CD8-positive, alpha-beta T cell (primary cell): ENCODE measurements at places on chromosomes 13 and 19.
A peak's percentile ranks its signal among the peaks of the same experiment; 100 is the strongest.

DNA sequence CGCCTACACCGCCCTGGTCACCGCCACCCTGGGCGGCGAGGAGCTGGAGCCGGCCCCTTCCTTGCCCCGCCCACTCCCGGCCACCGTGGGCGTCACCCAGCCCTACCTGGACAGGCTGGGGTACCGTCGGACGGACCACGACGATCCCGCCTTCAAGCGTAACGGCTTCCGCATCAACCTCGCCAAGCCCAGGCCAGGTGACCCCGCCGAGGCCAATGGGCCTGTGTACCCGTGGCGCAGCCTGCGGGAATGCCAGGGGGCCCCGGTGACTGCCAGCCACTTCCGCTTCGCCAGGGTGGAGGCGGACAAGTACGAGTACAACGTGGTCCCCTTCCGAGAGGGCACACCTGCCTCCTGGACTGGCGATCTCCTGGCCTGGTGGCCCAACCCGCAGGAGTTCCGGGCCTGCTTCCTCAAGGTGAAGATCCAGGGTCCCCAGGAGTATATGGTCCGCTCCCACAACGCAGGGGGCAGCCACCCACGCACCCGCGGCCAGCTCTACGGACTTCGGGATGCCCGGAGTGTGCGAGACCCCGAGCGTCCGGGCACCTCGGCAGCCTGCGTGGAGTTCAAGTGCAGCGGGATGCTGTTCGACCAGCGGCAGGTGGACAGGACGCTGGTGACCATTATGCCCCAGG, 7.0 kb downstream of the CILP2 start:
- DNase-seq = no peak

DNA sequence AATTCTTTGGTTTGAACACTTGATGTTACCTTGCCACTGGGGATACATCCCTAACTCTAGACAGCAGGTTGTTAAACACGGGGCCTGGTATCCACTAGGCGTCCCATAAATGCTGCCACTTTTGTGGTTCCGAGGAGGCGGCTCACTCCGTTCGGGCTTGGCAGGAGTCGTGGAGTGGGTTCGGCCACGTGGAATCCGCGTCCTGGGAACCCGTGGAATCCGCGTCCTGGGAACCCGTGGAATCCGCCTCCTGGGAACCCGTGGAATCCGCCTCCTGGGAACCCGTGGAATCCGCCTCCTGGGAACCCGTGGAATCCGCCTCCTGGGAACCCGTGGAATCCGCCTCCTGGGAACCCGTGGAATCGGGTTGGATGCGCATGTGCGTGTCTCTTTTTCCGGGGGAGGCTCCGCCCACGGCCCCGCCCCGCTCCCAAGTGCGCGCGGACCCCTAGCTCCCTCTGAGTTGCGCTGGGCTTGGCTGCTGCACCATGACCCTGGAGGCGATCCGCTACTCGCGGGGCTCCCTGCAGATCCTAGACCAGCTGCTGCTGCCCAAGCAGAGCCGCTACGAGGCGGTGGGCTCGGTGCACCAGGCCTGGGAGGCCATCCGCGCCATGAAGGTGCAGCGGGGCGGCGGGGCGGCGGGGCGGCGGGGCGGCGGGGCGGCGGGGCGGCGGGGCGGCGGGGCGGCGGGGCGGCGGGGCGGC, at the start of gene MRI1:
Gene MRI1 (plus strand): TSS at position 422 of the 707 bp plus-strand sequence. CDS start 67 bp downstream, at position 489.
- peak; percentile 67 for DNase-seq

DNA sequence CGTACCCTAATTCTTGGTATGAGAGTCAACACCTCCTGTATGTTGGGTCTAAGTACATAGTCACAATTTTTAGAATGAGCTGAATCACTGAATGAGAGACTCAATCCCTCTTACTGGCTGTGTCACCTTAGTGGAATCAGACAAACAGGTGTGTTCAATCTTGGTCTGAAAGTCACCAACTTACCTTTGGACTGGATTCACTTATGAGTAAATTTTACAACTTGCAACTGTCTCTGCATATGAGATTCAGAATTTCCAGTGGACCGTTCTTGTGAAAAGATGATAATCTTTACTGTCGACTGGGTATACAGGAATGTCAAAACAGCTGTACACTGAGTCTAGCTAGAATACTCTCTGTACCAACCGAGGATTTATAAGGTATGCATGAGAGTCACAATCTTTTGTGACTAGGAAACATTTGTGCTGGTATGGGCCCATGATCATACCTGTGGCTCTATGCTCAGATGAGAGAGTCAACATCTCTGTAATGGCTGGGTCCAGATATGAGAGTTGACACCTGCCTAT, 5.9 kb upstream of the ZNF91 start:
- no peak for DNase-seq

DNA sequence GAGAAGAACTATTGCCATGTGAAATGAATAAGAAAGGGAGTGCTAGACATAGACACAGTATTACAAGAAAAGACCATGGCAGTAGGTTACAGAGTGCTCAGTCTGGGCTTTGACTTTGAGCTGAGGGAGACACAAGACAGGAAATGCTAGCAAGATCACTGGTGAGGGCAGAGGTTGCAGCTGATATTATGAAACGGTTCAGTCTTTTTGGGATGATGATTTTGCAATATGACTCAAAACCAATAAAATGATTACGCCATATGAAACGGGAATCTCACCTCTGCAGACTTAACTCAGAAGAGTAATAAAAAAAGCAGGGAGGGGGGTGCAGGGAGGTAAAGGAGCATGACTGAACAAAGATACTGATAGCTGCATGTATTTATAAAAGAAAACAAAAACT, 123.1 kb downstream of the RBM26 start:
- DNase-seq = no peak

DNA sequence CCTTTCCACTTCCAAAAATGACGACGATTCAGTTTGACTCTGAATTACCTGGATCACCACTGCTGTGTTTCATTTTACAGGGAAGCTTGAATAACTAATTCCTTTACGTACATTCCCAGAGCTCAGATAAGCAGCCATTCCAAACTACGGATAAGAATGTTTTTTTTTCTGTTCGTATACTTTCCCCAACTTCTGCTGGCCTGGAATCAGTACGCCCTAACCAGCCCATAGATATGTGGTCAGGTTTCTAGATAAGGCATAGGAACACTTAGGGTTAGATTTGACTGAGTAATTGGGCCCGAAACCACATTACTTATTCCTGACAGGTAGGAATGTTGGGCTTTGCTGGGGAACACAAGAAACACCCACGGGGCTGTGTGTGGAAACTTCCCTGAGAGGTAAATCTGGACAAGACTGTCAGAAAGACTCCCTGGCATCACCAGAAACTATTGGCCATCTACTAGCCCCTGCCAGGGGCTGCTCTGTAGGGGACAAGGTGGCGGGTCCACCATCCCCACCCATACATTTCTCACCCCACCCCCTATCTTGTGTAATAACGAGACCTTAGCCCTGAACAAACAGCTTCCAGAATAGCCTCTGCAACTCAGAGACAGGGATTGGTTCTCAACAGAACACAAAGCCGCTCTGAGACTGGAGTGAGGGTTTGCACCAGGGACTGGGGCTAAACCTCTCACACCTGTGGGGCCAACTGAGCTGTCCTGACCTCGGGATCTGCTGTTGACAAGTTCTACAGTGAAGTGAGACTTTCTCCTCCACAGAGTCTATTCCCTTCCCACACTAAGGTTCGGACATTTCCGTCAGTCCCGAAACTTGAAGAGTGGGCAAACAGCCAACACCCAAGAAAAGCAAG, 15.6 kb downstream of the RHPN2 start:
- DNase-seq = no peak

GRCh38 chr13:85812282-85812681, 13.1 kb upstream of the SLITRK6 start:
- DNase-seq = no peak

DNA sequence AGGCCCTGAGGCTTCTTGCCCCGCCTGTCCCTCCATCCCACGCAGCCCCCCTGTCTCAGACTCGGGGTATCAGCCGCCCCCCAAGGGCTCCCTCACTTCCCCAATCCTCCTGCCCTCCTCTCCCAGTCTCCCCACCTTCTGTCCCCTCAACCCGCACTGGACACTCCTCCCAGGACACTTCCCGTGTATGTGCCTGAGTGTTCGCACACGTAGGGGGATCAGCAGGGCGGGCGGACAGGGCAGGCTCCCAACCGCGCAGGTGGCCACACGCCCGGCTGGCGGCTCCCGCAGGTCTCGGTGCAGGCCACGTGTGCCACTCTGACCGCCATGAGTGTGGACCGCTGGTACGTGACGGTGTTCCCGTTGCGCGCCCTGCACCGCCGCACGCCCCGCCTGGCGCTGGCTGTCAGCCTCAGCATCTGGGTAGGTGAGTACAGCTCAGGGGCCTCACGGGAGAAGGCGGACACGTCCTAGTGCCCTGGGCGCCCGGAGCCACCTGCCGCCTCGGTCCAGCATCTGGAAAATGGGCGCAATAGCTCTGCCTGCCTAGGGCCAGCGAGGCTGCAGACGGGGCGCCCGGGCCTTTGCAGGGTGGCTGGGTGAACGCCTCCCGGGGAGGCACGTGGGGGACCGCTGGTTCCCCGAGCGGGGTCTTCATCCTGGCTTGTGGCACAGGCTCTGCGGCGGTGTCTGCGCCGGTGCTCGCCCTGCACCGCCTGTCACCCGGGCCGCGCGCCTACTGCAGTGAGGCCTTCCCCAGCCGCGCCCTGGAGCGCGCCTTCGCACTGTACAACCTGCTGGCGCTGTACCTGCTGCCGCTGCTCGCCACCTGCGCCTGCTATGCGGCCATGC, 2.3 kb downstream of the KISS1R start:
- DNase-seq = peak; percentile 62

- no peak for DNase-seq
Measured at GRCh38 chr13:66586489-66586888, 643.6 kb downstream of the PCDH9 start.

- DNase-seq = peak; percentile 83
Measured at GRCh38 chr19:38851622-38852230, 1.9 kb upstream of the HNRNPL start.

DNA sequence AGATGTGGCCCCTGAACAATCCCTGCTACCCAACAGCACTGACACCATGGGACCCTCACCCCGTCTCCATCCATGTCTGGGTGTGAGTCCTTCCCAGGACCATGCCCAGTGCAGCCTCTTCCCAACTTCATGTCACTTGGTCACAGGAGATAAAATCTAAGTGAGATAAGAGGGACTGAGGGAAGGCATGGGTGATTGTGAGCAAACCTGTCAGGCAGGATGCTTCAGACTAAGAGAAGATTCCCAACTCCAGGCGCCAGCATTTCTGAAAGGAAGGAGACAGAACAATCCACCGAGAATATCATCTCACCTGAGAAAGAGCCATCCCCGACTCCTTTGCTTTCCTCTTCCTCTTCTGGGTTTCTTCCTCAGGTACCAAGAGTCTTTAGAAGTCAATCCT, 7.5 kb downstream of the ZNF320 start:
- DNase-seq = no peak

DNA sequence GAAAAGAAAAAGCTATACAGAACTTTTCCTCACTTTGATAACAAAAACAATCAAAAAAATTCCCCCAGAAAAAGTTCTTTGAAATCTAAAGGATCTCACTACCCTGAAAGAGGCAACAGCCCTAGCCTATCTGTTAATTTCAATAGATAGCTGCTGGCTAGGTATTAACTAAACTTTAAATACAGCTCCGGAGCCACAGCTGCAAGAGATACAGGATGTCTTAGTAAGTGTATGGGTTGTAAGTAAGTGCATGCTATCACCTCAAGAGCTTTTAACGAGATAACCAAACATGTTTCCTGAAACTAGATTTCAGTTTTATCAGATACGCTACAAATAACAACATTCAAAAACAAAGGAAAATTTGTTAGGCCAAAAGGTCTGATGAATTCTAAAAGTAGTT, 148.4 kb downstream of the KLF12 start:
- DNase-seq = no peak

- peak; percentile 51 for DNase-seq
Measured at GRCh38 chr19:41876847-41877832, at the start of gene CD79A. TSS of gene CD79A (plus strand) at chr19:41877279. CDS start at chr19:41877305, 26 bp downstream.

GRCh38 chr19:9644472-9644871, 23.4 kb upstream of the ZNF561 start:
- no peak for DNase-seq

- DNase-seq = peak; percentile 78
Measured at GRCh38 chr19:7871437-7872305, 2.5 kb downstream of the PRR36 start.

- no peak for DNase-seq
Measured at GRCh38 chr13:99653526-99653925, 152.3 kb downstream of the TM9SF2 start.

- no peak for DNase-seq
Measured at GRCh38 chr19:46726971-46727501, 10.1 kb upstream of the PRKD2 start.

GRCh38 chr19:47541518-47541917, 26.7 kb upstream of the NAPA start:
- DNase-seq = peak; percentile 9

GRCh38 chr19:50837300-50837699, 3.9 kb upstream of the KLK15 start:
- no peak for DNase-seq

GRCh38 chr13:35388441-35389355, 87.8 kb downstream of the MAB21L1 start:
- DNase-seq = no peak

DNA sequence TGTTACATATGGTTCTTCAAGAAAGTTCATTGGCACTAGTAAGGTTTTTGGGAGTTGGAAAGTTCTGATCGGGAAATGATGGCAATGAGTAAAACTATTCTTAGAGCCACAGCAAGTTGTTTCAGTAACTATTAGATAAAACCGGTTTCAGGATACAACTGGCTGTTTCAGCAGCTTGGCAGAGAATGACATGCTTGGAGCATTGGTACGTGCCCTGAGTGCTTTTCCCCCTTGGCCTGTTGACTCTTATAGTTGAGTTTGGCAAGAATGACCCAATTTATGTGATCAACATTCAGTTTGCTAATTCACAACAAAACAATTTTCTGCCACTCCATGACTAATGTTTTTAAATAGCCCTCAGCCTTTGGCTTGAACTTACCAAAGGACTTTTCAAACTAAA, 10.8 kb upstream of the ZNF491 start:
- no peak for DNase-seq

- no peak for DNase-seq
Measured at GRCh38 chr19:48135411-48135810, 24.8 kb upstream of the PLA2G4C start.

- DNase-seq = no peak
Measured at GRCh38 chr19:31716826-31717225, 367.6 kb upstream of the TSHZ3 start.

GRCh38 chr13:90686442-90686841, 661.0 kb upstream of the MIR17HG start:
- DNase-seq = no peak

DNA sequence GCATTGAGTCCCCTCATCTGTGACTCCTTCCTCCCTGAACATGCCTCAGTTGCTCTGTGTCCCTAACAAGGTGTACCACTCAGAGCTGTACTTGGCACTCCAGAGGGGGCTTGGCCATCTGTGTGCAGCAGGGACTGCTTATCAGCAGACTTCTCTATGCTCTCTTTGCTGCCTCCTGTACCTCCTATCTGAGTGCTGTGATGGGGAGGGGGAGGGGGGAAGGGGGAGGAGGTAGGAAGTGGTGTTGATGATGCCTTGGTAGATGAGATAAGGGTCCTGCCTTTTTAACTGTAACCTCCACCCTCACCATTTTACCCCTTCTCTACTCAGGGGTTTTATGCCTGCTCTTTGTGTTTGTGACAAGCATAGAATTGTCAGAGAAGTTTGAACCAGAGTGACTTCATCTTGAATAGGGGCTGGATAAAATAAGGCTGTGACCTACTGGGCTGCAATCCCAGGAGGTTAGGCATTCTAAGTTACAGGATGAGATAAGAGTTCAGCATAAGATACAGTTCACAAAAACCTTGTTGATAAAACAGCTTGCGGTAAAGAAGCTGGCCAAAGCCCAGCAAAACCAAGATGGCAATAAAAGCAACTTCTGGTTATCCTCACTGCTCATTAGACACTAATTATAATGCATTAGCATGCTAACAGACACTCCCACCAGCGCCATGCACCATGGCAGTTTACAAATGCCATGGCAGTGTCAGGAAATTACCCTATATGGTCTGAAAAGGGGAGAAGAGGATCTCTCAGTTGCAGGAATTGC, 13.2 kb downstream of the PCDH8 start:
- no peak for DNase-seq
